ENCODE measurements at places on chromosomes 4 and X. TPM values are rescaled to one million over a fixed set of nuclear protein-coding genes. Genes with fewer than 3 reads are reported as not detected.

The CNKSR2 gene
- 3.1 TPM for total RNA-seq

The FAM114A1 gene
- 30.1 TPM for total RNA-seq

The PARM1 gene
- 0.65 TPM for total RNA-seq

The UGT2B11 gene
- total RNA-seq: 0.11 TPM

The SEC31A gene
- 89.1 TPM for total RNA-seq

The TEX13D gene
- not detected for total RNA-seq

The ADGRG2 gene
- 7.0 TPM for total RNA-seq

The JCHAIN gene
- total RNA-seq: not detected

The KLHL8 gene
- total RNA-seq: 4.2 TPM

The SLIT2 gene
- total RNA-seq: 0.07 TPM

The TMEM187 gene
- 5.3 TPM for total RNA-seq

The MAP3K15 gene
- total RNA-seq: 1.7 TPM

The MYOZ2 gene
- total RNA-seq: not detected

The MAGEC2 gene
- not detected for total RNA-seq

The DCX gene
- total RNA-seq: not detected

The LRP2BP gene
- 0.10 TPM for total RNA-seq

The S100P gene
- total RNA-seq: 59.5 TPM

The HSFX2 gene
- total RNA-seq: 0.13 TPM

The TRIM60 gene
- not detected for total RNA-seq

The BTK gene
- total RNA-seq: 0.08 TPM

The RHOXF2B gene
- not detected for total RNA-seq

The FGFBP2 gene
- not detected for total RNA-seq

The ATP2B3 gene
- 0.08 TPM for total RNA-seq

The DSPP gene
- total RNA-seq: not detected

The SUPT20HL2 gene
- total RNA-seq: not detected

The KIT gene
- total RNA-seq: not detected
